ENCODE measurements at places on chromosomes 2 and 18.

DNA sequence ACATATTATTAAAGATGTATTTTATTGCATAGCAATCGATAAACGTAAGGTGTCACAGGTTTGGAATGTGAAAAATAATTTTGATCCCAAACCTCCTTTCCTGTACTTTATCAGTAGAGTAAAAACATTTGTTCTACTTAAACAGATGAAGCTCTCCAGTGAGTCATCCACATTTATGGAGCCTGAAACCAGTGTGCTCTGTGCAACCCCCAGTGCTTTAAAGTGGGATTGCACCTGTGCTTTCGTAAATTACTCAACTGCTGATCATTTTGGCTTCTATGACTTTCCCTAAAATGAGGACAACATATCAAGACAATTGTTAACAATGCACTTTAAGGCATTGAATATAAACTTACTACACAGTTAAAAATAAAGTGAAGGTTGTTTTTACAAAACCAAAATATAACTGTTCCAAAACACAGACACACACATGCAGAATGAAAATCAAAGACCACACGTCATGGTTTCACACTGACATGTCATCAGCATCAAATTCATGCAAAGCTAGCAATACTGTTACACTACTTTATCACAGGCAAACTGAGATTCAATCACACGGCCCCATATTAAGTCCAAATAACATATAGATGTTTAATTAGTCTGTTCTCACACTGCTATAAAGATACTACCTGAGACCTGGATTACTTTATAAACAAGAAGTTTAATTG is 9.7 kb downstream of the TMEM18 start:
- peak; percentile 67 for DNase-seq

- DNase-seq = peak; percentile 70
These were observed 140.3 kb downstream of the NRP2 start for GRCh38 chr2:205822579-205822978.

DNA sequence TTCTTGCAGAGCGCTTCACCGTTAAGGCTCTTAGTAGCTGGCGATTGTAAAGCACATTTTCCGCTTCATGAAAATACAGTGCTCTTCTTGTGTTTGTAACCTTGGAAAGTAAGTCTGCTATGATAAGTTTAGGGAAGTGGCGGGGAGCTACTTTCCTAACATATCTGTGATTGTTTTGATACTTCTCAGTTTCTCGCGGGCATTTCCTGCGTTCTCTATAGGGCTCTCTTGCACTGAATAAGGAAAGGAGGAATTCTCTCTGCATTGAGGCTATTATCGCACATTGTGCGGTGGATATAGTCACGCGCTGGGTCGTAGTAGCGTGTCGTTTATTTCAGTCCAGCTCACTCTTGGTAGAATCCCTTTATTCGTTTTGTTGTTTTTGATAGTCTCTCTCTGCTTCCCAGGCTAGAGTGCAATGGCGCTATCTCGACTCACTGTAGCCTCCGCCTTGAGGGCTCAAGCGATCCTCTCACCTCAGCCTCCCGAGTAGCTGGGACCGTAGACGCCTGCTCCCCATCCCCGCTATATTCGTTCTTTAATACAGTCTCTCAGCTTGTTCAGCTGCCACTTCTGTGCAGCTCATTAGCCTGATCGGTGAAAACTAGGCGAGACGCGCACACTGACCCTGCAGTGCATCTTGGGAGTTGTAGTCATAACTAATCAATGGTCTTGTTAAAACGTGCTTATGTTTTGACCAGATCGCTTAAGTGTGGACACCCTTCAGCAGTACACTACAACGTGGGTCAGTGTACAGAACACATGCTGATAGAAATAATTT is 1.0 kb upstream of the PPP4R3B start:
- DNase-seq = peak; percentile 48

GRCh38 chr2:128304715-128305554 is 13.7 kb downstream of the HS6ST1 start:
- peak; percentile 77 for DNase-seq

DNA sequence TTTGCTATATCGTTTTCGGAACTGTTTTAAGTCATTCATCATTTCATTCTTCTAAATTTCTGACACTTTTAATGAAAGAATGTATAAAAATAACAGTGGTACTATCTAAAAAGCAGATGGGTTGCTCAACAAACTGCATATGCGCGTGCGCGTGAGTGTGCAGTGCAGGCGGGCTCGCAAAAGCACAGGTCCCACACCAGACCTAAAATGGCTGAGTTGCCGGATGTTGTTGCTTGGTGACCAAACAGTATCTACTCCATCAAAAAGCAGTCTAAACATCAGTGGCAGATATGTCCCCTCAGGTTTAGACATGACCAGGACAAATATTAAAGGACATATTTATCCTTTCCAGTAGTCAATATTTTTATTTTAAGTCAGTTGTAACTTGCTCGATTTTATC is 5.1 kb downstream of the NOL4 start:
- DNase-seq = no peak

DNA sequence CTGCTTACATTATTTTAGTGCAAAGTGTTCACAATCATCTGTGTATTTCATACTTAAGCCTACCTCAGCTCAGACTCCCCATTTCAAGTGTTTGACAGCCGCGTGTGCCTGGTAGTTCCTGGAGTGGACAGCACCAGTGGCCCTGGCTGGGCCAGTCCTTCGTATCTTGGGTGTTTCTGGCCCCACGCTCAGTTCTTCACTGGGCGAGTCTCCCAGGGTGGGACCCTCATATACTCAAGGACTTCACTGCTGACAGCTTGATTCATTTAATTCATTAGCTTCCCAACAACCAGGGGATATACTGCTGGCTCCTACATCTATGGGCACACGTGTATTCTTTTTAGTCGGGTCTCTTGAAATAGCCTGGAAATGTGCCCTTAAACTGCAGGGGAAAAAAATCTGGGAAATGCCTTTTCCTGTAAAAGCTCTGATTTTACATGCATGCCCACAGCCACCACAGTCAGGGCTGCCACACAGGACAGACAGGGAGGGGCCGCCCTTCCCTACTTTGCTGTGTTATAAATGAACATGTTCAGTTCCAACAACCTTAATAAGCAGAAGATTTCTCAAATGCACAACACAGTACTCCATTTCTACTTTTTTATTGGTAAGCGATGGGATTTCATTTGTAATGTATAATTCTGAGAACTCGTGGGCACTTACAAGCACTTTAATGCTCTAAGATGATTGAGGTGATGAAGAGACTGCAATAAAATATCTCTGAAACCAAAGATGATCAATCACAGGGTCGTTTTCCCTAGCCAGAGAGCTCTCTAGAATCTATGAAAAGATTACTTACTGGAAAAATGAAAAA is 205.5 kb upstream of the REV1 start:
- no peak for DNase-seq

- peak; percentile 57 for DNase-seq
These were observed 138.7 kb upstream of the CCDC150 start for GRCh38 chr2:196500686-196501431.

- no peak for DNase-seq
These were observed 413.6 kb downstream of the CDH2 start for GRCh38 chr18:27763341-27763740.

DNA sequence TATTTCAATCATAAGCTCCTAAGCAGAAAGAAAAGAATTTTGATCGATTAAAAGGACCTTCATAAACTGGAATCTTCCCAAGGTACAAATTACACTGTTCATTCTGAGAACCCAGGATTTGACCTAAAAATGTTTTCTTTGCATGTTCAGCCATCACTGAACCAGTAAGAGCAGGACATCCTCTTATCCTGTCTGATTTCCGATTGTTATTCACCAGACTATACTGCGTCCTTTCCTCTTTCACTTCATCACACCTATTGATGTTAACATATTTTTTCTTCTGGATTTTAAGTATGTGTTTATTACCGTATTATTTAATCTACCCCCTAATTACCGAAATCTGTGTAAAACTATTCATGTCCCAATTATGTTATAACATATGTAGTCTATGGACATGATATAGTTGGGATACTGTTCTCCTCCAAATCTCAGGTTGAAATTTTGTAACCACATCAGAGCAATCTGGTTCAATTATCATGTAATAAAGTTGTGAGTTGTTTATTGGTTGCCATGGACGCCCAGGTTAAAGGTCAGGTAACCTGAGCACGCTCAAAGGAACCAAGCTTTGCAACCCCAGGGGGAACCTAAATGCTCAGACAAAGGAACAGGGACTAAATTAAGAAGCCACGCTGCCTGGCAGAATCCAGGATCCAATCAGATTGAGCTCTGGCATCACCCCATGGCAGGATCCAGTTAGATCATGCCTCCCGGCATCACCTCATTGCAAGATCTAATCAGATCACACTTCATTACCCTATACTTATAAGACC is 11.6 kb upstream of the TBC1D8 start:
- no peak for DNase-seq

DNA sequence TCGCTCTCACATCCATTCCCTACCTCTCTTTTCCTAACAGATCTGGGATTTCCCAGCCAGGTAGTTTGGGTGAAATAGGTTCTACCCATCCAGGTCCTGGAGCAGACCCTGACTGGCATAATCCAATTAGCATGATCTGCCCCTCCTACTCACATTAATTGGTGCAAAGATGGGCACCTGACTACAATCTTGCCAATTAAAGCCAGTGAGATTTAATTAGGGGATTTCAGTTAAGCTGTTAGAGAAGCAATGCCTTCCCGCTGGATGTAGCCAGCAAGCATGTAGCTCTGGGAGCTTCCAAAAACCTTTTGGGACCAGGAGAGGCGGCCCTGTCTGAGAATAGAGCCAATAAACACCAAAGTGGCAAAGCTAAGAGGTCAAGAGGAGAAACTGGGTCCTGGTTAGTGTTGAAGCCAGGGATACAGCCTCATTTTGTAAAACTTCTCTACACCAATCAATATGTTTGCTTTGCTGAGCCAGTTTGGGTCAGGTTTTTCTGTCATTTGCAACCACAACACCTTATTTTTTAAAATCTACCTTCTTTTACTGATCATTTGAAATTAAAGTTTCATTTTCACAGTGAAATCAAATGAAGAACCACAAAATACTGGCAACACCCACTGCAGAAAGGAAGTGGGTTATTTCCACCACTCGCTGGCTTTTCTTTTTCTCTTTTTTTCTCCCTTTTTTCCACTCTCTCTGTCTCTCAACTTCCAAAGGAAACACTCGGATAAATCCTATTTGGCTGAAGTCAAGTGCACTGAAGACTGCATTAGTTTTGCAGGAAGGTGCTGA is 3.2 kb upstream of the TTC39C start:
- no peak for DNase-seq

DNA sequence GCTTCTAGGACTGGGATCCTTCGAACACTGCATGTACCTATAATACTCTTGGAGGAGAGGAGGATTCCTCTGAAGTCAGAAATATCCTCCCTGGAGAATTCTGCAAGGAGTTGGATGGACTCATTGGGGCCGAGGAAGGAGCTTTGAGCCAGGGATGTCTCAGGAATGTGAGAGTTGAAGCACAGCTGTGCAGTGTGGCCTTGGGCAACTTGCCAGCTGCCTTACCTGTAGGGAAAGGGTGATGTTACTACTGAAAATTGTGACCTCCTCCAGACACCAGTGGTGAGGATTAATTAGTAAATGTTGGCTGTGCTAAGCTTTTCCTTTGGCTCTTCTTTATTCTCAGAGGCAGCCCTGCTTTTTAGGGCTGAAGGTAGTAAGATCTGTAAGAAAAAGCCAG is 41.4 kb downstream of the FMNL2 start:
- no peak for DNase-seq

DNA sequence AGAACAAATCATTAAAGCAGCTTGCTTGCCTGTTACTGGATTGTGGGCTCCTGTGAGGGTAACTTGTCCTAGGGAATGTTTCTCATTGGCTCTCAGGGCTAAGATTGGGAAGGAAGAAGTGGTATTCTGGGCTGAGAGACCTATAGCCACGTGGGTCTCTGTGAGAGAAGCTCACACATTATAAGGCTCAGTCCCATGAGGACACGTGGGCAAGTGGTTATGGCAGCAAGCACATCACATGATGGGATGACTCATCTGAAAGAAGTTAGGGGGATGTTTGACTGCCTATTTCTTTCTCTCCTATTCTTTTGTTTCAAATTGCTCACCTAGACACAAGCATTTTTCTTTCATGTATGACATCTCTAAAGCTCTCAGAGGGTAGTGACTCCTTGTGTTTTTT is 418.0 kb upstream of the ST6GAL2 start:
- DNase-seq = peak; percentile 47

DNA sequence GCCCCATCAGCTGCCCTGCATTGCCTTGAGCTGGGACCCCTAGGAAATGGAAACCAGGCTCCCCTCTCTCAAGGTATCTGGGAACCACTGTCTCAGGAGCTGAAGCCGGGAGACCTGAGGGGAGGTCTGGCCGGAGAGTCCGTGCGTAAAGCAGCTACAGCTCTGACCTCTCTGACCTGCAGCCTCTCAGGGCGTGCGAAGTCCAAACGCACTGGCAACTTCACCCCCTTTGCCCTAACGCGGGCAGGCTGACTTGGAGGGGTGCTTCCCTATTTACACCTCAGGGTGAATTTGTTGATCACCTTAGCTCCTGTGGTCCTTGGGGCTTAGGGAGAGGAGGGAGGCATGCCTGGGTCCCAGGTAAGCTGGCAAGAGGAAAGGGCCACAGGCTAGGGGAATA is 17.5 kb downstream of the SIGLEC15 start:
- no peak for DNase-seq

GRCh38 chr2:225328192-225328591 is 71.3 kb upstream of the NYAP2 start:
- DNase-seq = peak; percentile 22

GRCh38 chr2:127423478-127423843 is 5.2 kb downstream of the PROC start:
- DNase-seq = no peak

DNA sequence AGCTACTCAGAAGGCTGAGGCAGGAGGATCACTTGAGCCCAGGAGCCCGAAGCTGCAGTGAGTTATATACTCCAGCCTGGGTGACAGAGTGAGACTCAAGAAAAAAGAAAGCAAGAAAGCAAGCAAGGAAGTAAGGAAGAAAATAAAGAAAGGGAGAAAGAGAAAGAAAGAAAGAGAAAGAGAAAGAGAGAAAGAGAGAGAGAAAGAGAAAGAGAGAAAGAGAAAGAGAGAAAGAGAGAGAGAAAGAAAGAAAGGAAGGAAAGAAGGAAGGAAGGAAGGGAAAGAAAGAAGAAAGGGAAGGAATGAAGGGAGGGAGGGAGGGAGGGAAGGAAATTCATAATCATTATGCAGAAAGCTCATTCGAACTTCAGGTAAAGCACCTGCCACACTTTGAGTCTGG is 33.9 kb downstream of the KIF3C start:
- DNase-seq = no peak

DNA sequence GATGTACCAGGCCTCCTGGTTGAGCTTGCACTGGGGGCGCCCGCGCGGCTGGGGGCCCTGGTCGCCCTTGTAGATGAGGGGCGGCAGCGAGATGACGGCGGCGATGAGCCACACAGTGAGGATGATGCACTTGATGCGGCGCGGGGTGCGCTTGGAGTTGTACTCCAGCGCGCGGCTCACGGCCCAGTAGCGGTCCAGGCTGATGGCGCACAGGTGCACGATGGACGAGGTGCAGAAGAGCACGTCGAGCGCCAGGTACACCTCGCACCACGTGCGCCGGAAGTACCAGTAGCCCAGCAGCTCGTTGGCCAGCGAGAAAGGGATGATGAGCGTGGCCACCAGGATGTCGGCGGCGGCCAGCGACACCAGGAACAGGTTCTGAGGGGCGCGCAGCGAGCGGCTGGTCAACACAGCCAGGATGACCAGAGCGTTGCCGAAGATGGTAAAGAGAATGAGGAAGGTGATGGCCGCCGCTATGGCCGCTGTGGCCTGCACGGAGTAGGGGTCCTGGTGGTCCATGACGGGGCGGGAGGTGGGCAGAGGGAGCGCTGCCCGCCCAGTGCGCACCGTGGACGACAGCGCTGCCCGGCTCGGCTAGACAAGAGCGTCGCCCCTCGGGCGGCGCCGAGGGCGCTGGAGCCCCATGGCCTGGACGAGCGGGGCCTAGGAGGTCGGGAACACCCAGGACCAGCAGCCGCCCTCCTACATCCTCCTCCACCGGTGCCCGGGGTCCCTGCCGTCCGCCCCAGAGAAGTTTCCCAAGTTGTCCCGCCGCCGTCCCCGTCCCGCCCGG is 544 bp downstream of the ADRA2B start:
- no peak for DNase-seq

Measured in HT1080 (cell line).